ENCODE measurements at places on chromosomes 3 and 15. TPM values are rescaled to one million over a fixed set of nuclear protein-coding genes. Genes with fewer than 3 reads are reported as not detected.

Gene ZBTB47
- total RNA-seq = 5.5 TPM

Gene TBCCD1
- 28.6 TPM for total RNA-seq

Gene CTXND1
- not detected for total RNA-seq

Gene GTF2A2
- 80.8 TPM for total RNA-seq

Gene ERICH6
- 0.07 TPM for total RNA-seq

Gene TAGLN3
- 3.2 TPM for total RNA-seq

Gene REC114
- total RNA-seq = not detected

Gene CDV3
- 202 TPM for total RNA-seq

Gene UBL7
- 71.6 TPM for total RNA-seq

Gene ATP13A5
- total RNA-seq = not detected

Gene TBC1D23
- total RNA-seq = 81.2 TPM

Gene ZNF501
- 3.1 TPM for total RNA-seq

Gene SERINC4
- not detected for total RNA-seq

Gene ALS2CL
- total RNA-seq = 2.5 TPM

Gene RBM5
- total RNA-seq = 37.1 TPM

Gene SUSD5
- 0.98 TPM for total RNA-seq

Gene TICRR
- total RNA-seq = 6.6 TPM

Gene NEO1
- 7.3 TPM for total RNA-seq

Gene INKA1
- 0.89 TPM for total RNA-seq

Data from M059J (cell line).